Thoracic aorta (tissue), 2 donors: ENCODE measurements at places on chromosomes 4 and X.
A peak's percentile ranks its signal among the peaks of the same experiment; 100 is the strongest.

GRCh38 chrX:54785901-54786300, 12.2 kb downstream of the ITIH6 start:
- no peaks in the 10 kb centered on the region for H3K4me1 ChIP-seq
- no peaks in the 10 kb centered on the region for H3K36me3 ChIP-seq
- no peaks in the 10 kb centered on the region for H3K27me3 ChIP-seq
- DNase-seq, result no peak

- no peaks in the 10 kb centered on the region for H3K36me3 ChIP-seq
- H3K27ac ChIP-seq, result no peak overlapping the region
- H3K27me3 ChIP-seq, result no peaks in the 10 kb centered on the region
- no peak overlapping the region for H3K4me3 ChIP-seq
- H3K4me1 ChIP-seq, result no peaks in the 10 kb centered on the region
Observed at GRCh38 chr4:165909947-165910346, 36.9 kb downstream of the TLL1 start.

GRCh38 chr4:17252131-17252530, 259.8 kb downstream of the QDPR start:
- H3K36me3 ChIP-seq, result no peaks in the 10 kb centered on the region
- H3K4me1 ChIP-seq, result peaks cover 10% of the 10 kb centered on the region
- H3K27me3 ChIP-seq, result no peaks in the 10 kb centered on the region

- no peak overlapping the region for H3K4me3 ChIP-seq
- H3K36me3 ChIP-seq, result no peaks in the 10 kb centered on the region
- H3K4me1 ChIP-seq, result peaks cover 4% of the 10 kb centered on the region
- H3K27me3 ChIP-seq, result no peaks in the 10 kb centered on the region
- H3K27ac ChIP-seq, result no peak overlapping the region
Observed at GRCh38 chr4:110865611-110866259, 242.9 kb upstream of the PITX2 start.

GRCh38 chr4:145930592-145930991, 8.0 kb downstream of the ZNF827 start:
- H3K36me3 ChIP-seq, result no peaks in the 10 kb centered on the region
- H3K27ac ChIP-seq, result no peak overlapping the region
- H3K27me3 ChIP-seq, result no peaks in the 10 kb centered on the region
- peaks cover 6% of the 10 kb centered on the region for H3K4me1 ChIP-seq

DNA sequence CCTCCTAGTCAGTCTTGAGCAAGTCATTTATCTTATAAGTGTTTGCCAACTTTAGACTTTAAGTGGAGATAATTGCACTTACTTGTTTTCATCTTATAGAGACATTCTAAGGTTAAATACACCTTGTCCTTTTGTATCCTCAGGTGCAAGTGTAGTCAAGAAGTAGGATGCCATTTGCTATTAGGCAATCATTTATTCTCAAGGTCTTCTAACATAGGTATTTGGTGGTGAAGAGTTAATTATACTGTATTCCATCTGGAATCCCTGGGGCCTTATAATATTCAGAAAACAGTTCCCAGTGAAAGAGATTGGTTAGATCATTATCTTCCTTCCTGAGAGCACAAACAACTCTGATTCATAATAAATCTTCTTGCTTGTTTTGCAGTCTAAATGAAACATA, 23.7 kb downstream of the SULT1E1 start:
- H3K27ac ChIP-seq, result no peak overlapping the region
- no peaks in the 10 kb centered on the region for H3K4me1 ChIP-seq
- no peak for DNase-seq
- no peaks in the 10 kb centered on the region for H3K27me3 ChIP-seq
- H3K36me3 ChIP-seq, result no peaks in the 10 kb centered on the region
- no peak overlapping the region for H3K4me3 ChIP-seq

- no peak overlapping the region for H3K4me3 ChIP-seq
- peaks cover 4% of the 10 kb centered on the region for H3K4me1 ChIP-seq
- no peaks in the 10 kb centered on the region for H3K36me3 ChIP-seq
- no peaks in the 10 kb centered on the region for H3K27me3 ChIP-seq
- no peak for DNase-seq
Observed at GRCh38 chr4:145480257-145480656, 1.4 kb upstream of the SMAD1 start.

DNA sequence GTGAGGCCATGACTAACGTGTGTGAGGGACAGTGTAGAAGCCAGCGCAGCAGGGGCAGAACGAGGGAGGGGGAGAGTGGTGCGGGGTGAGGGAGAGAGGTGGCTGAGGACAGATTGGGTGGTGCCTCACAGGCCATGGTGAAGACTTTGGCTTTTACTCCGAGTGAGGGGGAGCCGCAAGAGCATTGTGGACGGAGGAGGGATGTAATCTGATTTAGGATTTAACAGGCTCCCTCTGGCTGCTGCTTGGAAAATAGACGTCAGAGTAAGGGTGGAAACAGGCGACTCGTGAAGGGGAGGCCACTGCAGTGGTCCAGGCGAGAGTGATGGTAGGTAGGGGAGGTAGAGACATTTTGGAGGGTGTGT, 13.0 kb downstream of the PPP1R3F start:
- no peaks in the 10 kb centered on the region for H3K4me1 ChIP-seq
- H3K4me3 ChIP-seq, result no peak overlapping the region

DNA sequence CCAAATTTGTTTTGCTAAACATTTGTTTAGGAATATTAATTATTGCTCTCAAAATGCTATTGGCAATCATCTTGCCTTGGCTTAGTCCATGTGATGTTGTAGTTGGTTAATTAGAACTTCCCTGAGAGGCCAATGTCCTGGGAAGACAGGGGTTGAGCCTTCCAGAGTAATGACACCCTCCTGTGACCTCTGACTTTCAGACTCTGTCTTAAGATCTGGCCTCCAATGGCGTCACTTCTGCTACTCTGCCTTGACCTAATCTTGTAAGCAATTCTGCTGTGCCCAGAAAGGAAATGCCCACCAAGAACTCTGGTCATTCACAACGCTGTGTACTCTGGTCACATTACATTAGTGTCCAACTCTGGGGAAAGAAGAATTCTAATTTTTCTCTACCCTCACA, 111.9 kb downstream of the SH3RF1 start:
- no peak for DNase-seq
- H3K36me3 ChIP-seq, result no peaks in the 10 kb centered on the region
- no peak overlapping the region for H3K4me3 ChIP-seq
- no peak overlapping the region for H3K27ac ChIP-seq
- H3K4me1 ChIP-seq, result peaks cover 11% of the 10 kb centered on the region
- H3K27me3 ChIP-seq, result no peaks in the 10 kb centered on the region

- no peak overlapping the region for H3K4me3 ChIP-seq
- H3K4me1 ChIP-seq, result no peaks in the 10 kb centered on the region
- H3K27ac ChIP-seq, result no peak overlapping the region
- DNase-seq, result no peak
- H3K27me3 ChIP-seq, result no peaks in the 10 kb centered on the region
Observed at GRCh38 chr4:89218587-89218986, 89.0 kb downstream of the GPRIN3 start.

GRCh38 chr4:38837849-38838248, 18.8 kb downstream of the TLR6 start:
- H3K4me1 ChIP-seq, result no peaks in the 10 kb centered on the region
- no peaks in the 10 kb centered on the region for H3K36me3 ChIP-seq
- no peak for DNase-seq

GRCh38 chr4:100147198-100147597, 43.1 kb downstream of the DDIT4L start:
- no peak overlapping the region for H3K4me3 ChIP-seq
- H3K27ac ChIP-seq, result no peak overlapping the region
- H3K4me1 ChIP-seq, result no peaks in the 10 kb centered on the region
- no peaks in the 10 kb centered on the region for H3K36me3 ChIP-seq
- no peak for DNase-seq

GRCh38 chr4:172716291-172716690, 452.3 kb upstream of the GALNT7 start:
- no peaks in the 10 kb centered on the region for H3K4me1 ChIP-seq
- no peaks in the 10 kb centered on the region for H3K36me3 ChIP-seq
- H3K27ac ChIP-seq, result no peak overlapping the region
- H3K27me3 ChIP-seq, result no peaks in the 10 kb centered on the region
- DNase-seq, result no peak

- H3K4me1 ChIP-seq, result peaks cover 38% of the 10 kb centered on the region
- H3K27ac ChIP-seq, result peak overlapping the region; percentile 11
- peak overlapping the region; percentile 17 for H3K4me3 ChIP-seq
- no peaks in the 10 kb centered on the region for H3K27me3 ChIP-seq
- H3K36me3 ChIP-seq, result no peaks in the 10 kb centered on the region
- DNase-seq, result no peak
Observed at GRCh38 chr4:76984127-76984526, 34.6 kb downstream of the SEPTIN11 start.

- H3K27me3 ChIP-seq, result no peaks in the 10 kb centered on the region
- DNase-seq, result no peak
- H3K4me1 ChIP-seq, result no peaks in the 10 kb centered on the region
- peaks cover 3% of the 10 kb centered on the region for H3K36me3 ChIP-seq
Observed at GRCh38 chrX:3666975-3667374, 46.5 kb downstream of the PRKX start.

GRCh38 chrX:154660541-154660940, 7.2 kb upstream of the CTAG2 start:
- no peaks in the 10 kb centered on the region for H3K4me1 ChIP-seq
- H3K27me3 ChIP-seq, result no peaks in the 10 kb centered on the region
- no peaks in the 10 kb centered on the region for H3K36me3 ChIP-seq
- no peak overlapping the region for H3K4me3 ChIP-seq

DNA sequence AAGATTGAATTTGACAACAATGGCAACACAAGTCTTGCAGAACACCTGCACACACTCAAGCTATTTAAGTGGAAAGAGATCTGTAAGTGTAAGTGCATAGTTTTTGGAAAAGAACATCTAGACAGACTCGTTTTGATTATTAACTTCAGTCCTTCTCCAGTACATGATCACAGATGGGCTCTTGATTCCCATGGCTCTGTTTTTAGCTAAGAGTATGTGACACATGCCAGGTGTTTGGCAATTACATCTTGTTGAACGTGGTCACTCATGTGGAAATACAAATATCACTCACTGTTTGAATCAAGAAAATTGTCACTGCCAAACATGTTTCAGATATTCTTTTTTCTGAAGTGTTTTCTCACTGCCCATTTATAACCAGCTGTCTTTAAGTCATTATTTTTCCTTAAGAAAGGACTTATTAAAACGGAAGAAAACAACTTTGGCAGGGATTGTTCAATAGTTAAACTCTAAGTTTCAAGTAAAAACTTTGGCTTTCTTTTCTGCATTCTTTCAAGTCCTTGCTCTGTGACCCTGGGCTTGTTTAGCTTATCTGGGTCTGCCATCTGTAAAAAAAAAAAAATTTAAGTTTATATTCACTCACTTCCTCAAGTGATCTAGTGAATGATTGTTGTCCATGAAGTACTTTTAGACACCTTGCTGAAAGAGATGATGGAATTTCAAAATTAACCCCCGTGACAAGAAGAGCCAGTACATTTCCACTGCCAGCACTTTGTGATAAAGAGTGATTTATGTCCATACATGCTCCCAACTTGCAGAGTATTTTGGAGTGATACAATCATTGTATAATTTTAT, 125.4 kb downstream of the ATXN3L start:
- no peak overlapping the region for H3K27ac ChIP-seq
- H3K36me3 ChIP-seq, result no peaks in the 10 kb centered on the region
- DNase-seq, result no peak
- no peak overlapping the region for H3K4me3 ChIP-seq

- H3K4me1 ChIP-seq, result no peaks in the 10 kb centered on the region
- H3K27me3 ChIP-seq, result no peaks in the 10 kb centered on the region
- DNase-seq, result no peak
- no peak overlapping the region for H3K4me3 ChIP-seq
Observed at GRCh38 chr4:77651820-77652219, 46.2 kb downstream of the CXCL13 start.

DNA sequence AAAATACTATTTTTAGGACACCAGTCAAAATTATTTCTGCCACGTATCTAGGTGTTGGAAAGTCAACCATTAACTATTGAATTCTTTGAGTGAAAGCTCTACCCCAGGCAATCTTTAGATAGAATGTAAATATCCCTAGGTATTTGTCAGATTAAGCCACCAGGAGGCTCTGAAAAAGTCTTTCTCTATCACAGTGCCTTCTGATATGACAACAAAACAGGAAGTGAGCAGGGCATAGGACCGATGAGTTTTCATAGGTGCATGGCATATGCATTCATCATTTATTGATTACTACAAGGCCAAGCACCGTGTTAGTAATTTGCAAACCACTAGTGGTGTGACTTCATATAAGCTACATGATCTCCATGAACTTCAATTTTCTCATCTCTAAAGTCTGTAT, 333.6 kb upstream of the F9 start:
- H3K27ac ChIP-seq, result no peak overlapping the region
- H3K36me3 ChIP-seq, result no peaks in the 10 kb centered on the region
- no peaks in the 10 kb centered on the region for H3K4me1 ChIP-seq
- H3K4me3 ChIP-seq, result no peak overlapping the region
- DNase-seq, result no peak
- H3K27me3 ChIP-seq, result no peaks in the 10 kb centered on the region
